Hippocampal formation (tissue), 2 donors: ENCODE measurements at places on chromosomes 5 and 9.

GRCh38 chr5:87413343-87413645 is 564 bp upstream of the CCNH start:
- DNase-seq: no peak

- no peak for DNase-seq
Measured at GRCh38 chr5:136114414-136115125, 18.1 kb upstream of the SMAD5 start.

GRCh38 chr9:83015897-83016296 is 47.0 kb downstream of the RASEF start:
- DNase-seq: no peak

DNA sequence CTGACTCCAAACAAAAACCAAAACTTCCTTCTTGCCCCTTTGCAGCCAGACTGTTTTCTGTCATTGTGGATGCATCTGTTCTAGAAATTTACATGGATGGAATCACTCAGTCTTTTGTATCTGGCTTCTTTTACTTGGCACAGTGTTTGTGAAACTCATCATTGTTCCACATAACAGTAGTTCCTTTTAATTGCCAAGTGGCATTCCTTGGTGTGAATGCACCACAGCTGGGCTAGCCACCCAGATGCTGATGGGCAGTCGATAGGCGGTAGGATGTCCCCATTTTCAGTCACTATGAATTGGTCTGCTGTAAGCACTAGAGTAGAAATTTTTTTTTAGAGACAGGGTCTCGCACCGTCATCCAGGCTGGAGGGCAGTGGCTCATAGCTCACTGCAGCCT is 6.3 kb upstream of the CLPTM1L start:
- peak; percentile 84 for DNase-seq

DNA sequence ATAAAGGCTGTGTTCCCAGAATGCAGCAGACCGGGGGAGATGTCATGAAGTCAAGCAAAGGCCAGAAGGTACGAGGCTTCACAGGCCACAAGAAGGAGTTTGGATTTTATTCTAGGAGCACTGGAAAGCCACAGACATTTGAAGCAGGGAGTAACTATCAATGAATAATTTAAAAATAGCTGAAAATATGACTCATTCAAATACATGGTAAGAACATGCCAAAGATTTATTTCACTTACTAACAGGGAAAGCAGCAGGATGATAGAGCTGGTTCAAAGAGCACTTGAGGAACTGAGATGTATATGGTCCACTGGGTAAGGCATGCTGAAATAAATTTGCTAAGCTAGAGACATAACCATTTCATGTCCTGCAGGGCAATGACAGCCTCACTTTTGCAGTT is 53.2 kb downstream of the MSX2 start:
- DNase-seq: no peak

DNA sequence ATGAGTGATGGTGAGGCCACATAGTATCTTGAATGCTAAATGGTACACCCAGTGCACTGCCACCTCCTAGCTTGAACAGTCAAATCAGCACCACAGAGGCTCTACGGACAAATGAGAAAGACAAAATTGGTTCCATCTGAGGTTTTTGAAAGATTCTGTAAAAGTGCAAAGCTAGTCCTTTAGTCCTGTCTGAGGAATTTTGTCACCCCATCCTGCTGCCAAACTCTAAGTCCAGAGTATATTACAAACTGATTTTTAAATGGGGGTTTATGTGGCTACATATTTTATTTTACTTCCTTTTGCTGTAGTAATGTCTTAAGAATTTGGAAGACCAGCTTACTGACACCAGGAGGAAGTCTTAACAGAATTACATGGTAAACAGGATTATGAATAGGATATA is 7.7 kb downstream of the FREM1 start:
- DNase-seq: no peak

DNA sequence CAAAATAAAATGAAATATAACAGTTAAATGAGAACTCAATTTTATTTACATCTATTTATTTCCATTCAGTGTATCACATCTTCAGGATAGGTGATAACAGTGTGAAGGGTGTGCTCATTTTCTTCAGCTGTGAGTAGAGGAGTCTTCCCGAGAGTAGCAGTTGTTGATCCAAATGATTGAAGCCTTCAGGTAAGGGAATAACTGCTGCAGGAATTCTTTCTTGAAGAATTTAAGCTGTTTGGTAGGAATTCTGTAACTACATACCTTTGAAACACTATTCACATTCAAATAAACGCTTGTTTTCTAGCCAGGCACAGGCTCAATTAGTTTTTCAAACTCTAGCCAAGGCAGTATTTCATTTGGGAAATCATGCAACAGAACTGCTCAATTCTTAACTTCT is 15.3 kb downstream of the SRP19 start:
- DNase-seq: no peak

- DNase-seq: no peak
Measured at GRCh38 chr5:139839918-139840317, 44.3 kb downstream of the PSD2 start.

DNA sequence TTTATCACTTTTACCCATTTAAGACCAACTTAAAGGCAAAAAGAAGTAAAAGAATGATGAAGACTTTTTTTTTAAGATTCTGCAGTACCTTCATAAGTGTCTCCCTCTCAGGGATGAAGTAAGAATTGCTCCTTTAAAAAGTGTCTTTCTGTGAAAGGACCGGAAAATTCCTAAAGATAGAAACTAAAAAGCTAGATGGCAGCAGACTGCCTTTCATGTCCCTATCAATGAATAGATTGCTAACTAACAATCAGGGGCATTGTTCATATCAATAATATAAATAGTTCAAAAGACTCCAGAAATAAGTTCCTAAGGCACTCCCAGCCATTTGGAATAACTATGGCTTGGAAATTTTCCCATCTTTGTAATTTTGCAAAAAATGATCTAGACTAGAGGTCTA is 558.0 kb downstream of the PDE4D start:
- peak; percentile 43 for DNase-seq

GRCh38 chr9:14497476-14497875 is 183.5 kb upstream of the NFIB start:
- no peak for DNase-seq

GRCh38 chr5:179697993-179698934 is 503 bp upstream of the CANX start:
- peak; percentile 100 for DNase-seq

DNA sequence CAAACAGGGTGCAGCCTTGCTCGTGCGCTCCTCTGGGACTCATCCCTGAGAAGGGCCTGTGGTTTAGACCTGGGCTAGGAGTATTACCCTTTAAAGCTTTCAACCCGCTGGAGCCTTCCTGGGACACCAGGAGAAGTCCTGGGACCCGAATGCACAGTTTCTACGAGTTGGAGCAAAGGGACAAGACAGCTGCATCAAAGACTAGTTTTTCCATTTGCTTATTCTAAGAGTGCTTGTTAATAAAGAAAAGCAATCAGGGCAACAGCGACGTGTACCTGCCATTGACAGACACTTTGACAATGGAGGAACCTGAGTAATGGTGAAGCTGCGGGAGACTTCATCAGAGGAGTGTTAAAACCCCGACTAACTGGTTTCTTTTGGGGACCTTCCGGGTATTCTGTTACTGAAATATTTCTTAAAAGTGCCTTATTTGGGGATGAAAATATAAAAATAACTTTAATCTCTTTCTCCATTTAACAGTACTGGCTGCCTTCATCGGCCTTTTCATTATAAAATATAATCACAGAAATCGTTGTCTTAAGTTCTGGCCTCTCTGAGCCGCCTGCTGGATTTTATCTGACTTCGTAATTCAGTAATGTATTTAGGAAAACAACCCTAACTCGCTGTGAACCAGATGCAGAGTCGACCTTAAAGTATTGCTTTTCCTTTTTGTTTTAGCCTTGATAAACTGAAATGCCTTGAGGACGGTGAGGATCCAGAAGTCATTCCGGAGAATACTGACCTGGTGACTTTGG is 732 bp downstream of the SNAPC3 start:
- no peak for DNase-seq

GRCh38 chr5:171207256-171207847 is 101.7 kb upstream of the TLX3 start:
- DNase-seq: peak; percentile 4

- DNase-seq: no peak
Measured at GRCh38 chr9:17394881-17395510, 183.9 kb upstream of the SH3GL2 start.

- no peak for DNase-seq
Measured at GRCh38 chr9:89576404-89576839, 28.4 kb upstream of the GADD45G start.

- no peak for DNase-seq
Measured at GRCh38 chr5:34870382-34870781, 31.4 kb downstream of the TTC23L start.

- no peak for DNase-seq
Measured at GRCh38 chr9:123418506-123418905, 62.5 kb downstream of the CRB2 start.

DNA sequence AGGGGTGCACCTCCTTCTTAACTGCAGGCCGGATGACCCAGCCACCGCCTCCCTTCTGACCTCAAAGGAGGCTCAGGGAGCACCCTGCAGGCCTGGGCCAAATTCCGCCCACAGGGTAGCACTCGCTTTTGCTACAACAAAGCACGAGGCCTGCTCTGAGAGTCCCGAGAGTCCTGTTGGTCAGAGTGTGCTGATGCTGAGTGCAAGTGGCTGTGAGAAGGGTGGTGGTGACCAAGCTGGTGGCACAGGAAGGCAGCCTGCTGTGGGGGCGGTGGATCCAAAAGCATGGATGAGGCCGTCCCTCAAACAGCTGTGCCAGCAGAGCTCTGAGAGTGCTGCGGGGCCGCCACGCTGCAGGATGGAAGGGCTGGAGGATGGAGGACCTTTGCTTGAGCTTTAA is 101.8 kb downstream of the AK8 start:
- DNase-seq: no peak

- DNase-seq: no peak
Measured at GRCh38 chr5:168076561-168076991, 214.9 kb upstream of the WWC1 start.

DNA sequence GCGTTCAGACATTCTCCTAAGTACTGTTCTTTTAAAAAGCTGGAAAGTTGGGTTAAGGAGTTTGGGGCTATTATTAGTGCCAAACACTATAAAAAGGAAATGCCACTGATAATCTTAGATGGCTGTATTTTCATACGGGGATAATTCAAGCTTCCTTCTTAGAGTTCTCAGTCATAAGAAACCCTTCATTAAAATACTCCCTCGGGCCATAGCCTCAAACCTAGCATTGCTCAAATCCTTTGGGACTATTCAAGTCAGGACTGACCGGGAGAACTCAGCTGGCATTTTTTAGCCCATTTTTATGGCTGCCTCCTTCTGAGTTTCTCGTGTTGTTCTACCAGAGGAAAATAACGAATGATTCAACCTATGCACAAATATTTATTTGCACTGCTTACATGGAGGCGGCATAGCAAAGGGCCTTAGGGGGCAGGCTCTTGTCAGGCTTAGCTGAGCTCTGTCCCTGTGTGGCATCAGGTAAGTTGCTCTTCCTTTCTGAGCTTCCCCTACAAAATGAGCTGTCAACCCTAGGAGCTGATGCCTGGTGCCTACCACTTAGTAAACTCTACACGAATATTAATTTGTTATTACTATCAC is 33.5 kb upstream of the ADAM19 start:
- DNase-seq: no peak

GRCh38 chr5:150596313-150596712 is 44.1 kb upstream of the SYNPO start:
- no peak for DNase-seq

DNA sequence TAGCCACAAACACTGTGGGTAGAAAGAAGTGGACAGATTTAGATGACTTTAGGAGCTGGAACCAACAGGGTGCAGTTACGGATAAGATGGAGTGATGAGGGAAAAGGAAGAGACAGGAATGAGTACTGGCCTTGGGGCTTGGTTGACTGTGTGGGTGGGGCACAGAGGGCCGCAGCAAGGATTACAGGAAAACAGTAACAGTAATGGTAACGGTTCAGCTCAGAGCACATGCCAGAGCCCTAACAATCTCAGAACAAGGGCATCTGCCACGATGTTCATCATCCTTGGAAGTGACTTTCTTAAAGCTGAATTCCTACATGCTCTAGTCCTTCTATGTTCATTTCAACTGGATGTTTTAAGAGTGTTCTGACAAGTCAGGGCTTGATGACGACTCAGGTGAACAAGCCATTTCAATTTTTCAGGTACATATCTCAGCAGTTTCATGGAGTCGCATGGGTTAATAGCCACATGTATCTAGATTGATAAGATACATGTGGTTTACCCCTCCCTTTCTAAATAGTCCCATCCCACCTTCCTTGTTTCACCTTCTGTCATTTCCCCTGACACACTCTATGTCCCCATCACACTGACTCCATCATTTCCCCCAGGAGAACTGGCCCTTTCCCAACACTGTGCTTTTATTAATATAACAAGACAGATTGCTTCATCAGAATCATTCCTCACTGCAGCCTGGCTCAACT is 65.0 kb downstream of the CEMIP2 start:
- no peak for DNase-seq

DNA sequence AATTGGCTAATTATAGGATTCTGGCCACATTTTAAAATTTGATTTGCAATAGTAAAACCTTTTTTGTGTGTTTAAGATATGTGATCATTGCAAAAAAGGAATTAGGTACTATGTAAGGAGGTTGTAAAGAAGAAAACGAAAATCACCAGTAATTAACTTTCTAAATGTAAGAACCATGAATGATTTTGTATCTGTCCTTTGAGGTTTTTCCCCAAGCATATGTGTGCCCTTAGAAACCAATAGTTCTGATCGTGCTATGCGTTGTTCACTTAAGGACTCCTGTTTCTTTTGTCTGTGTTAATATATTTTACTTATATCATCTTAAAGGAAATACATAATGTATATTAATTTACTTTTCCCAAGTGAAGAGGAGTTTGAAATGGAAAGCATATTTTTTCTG is 410.2 kb downstream of the PSAT1 start:
- no peak for DNase-seq
